ENCODE measurements at places on chromosomes 13 and 19.

DNA sequence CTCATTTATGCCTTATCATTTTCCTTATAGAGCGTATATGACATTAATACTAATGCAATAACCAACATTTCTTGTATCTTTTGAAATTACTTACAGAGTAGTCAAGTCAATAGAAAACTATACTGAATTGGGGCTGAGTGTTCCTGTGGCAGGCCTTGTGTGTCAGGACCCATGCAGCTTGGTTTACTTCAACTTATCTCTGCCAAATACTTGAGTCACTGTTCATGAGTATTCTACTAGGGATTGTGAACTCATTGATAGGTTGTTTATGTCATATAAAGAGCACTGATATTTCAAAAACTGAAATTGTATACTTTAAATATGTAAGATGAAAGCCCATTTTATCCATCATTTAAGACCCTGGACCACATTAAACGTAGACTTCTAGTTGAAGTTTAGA, 688.6 kb upstream of the SLITRK1 start:
- DNase-seq = no peak

GRCh38 chr19:35484252-35485036, 5.8 kb downstream of the KRTDAP start:
- no peak for DNase-seq

DNA sequence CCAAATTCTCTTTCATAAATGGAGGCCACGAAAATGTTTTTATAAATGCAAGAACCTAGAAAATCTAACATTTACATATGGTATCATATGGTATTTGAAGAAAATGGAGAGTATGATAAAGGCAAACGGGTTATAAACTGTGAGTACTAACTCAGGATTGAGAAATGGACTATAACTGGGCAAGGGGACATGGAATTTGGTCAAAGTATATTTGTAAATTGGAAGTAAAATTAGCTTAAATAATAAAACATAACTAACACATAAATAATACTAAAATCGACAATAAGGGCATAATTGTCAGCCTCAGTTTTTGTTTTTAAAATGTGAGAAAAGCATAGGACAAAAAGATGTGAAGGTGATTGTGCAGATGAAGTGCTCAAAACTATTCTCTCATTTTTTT, 1516.3 kb upstream of the MIR17HG start:
- no peak for DNase-seq

DNA sequence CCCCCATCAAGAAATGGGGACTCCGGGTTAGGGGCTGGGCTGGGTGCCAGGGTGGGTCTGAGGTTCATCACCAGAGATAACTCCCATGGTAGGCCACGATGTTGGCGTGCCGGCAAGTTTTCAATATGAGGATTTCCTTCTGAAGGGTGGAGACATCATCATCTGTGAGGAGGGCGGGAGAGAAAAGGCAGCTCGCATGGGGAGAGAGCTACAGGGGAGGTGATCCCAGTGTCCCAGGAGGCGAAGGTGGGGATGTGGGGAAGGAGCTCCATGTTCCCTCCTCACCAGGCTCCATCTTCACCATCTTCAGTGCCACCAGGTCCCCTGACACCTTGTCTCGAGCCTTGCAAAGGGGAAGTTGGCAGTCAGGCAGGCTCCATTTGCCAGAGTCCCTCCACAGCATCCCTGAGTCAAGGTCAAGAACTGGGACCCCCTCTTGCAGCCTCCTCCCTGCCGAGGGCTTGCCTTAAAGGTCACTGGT, 430 bp downstream of the MAP4K1 start:
- DNase-seq = no peak

- DNase-seq = no peak
These were observed 53.6 kb upstream of the FRY start for GRCh38 chr13:31978021-31978420.

GRCh38 chr19:8064911-8065874, 12.6 kb downstream of the CCL25 start:
- DNase-seq = no peak

- DNase-seq = no peak
These were observed 6.2 kb downstream of the WASF3 start for GRCh38 chr13:26563713-26564112.

- DNase-seq = no peak
These were observed 6.8 kb downstream of the CEACAM1 start for GRCh38 chr19:42521346-42522030.

DNA sequence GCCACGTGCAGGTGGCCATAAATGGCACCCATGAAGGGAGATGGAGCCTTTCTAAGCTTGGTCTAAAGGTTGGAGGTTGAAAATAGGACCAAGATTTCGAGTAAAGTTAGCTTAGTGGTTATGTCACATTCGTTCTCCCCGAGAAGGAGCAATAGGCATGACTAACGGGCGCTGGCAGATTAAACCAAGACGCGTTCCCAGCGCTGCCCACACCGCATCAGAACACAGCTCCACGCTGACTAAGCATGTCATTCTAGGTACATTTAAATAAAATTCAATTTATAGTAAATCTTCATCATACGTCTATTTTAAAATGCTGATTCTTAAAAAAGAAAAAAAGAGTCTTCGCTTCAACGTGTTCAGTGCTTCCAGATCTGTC, 95.0 kb upstream of the IRS2 start:
- DNase-seq = no peak

DNA sequence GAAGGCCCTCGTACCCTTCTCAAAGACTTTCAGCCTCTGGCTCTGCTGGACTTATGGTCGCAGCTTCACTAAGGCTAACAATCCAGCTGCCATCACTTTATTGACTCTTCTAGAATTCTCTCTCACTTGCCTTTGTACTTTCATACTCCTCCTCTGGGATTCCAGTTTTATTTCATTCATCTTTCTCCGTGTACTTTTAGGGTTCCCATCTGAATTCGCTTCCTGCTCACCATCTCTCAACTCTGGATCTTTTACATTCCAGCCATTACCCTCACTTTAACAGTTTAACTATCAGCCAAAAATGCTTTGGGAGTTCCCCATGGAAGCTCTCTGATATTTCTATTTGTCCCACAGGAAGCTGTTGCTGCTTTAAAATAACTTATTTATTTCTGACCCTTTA, 149.3 kb upstream of the KL start:
- DNase-seq = no peak

DNA sequence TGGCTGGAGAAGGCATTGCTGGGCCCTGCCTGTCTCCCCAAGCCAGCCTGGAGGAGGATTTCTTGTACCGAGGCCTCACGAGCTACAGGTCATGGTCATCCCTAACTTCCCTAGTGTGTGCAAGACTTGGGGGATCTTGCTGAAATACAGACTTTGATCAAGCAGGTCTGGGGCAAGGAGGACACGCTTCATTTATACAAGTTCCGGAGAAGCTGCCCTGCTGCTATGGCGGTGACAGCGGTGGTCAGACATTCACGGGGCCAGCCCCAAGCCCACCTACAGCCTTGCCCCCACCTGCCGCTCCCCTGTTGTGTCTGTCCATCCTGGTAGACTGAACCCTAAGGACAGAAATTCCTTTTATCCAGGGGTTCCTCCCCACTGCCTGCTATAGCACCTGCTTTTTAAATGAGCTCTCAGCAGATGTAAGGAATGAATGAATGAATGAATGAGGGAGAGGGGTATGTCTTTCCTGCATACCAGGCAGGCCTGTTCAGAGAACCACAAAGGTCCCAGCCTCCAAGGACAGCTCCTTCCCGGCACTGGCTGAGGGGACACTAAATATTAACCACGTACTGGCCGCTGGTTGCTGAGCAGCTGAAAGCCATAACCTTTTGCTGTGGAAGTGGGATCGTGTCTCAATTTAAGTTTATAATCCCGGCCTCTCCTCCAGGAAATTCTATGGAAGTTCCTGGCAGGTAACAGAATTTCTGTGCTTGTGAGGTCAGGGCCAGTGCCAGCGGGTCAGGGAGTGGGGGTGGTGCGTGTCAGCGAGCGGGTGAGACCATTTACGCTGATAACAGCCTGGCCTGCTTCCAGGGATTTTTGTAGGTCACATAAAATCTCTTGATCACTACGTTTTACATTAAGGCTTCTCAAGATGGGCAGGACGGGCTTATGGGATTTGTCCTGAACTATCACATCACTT, 27.1 kb downstream of the TSSK6 start:
- DNase-seq = no peak

DNA sequence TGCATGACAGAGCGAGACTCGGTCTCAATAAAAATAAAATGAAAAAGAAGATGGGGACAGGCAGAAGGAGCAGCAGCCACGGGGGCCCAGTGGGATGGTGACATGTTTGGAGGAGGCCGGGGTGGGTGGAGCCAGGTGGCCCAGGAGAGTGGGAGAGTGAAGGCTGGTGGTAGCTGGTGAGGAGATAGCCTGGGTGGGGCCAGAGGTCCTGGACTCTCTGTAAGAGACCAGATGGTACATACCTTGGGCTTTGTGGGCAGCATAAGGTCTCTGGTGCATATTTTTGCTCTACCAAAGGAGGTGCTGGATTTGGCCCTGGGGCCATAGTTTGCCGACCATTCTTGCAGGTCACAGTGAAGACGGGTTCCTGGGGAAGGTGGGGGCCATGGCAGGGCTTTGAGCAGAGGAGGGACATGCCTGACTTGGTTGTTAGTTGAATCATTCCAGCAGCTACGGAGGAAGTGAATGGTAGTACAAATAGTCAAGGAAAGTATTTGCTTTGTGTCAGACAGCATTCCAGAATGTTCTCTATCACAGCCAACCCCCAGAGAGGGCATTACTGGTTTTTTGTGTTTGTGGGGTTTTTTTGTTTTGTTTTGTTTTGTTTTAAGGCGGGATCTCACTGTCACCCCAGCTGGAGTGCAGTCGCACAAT, 69.1 kb downstream of the ARHGEF18 start:
- no peak for DNase-seq

GRCh38 chr13:64553411-64554129, 2676.6 kb downstream of the PCDH9 start:
- no peak for DNase-seq

DNA sequence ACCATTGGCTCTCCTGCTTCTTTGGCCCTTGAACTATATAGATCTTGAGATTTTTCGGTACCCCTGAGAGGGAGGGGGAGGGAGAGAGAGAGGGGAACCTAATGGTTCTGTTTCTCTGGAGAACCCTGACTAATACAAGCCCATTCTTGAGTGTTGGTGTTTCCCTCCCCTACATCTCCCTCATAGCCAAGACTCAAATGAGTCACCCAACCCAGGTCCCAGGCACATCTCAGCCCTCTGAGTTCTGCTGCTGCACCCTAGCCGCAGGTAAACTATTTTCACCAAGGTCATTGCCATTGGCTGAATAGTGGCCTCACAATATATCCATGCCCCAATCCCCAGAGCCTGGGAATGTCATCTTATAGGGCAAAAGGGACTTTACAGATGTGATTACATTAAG, 225.8 kb upstream of the MAB21L1 start:
- DNase-seq = no peak

GRCh38 chr19:45607071-45608029, 5.3 kb upstream of the GPR4 start:
- peak; percentile 91 for DNase-seq

GRCh38 chr13:59266478-59267063, 897.2 kb downstream of the DIAPH3 start:
- no peak for DNase-seq

Data from right cardiac atrium (tissue), 5 donors.